ENCODE measurements at places on chromosomes 16 and 17. TPM values are rescaled to one million over a fixed set of nuclear protein-coding genes. Genes with fewer than 3 reads are reported as not detected.
A peak's percentile ranks its signal among the peaks of the same experiment; 100 is the strongest.

CCL7 gene
- polyA plus RNA-seq: not detected

CES3 gene
- 0.43 TPM for polyA plus RNA-seq

SLC47A2 gene
- polyA plus RNA-seq: not detected

GRCh38 chr16:82833378-82833993 is 206.7 kb downstream of the CDH13 start:
- H3K27ac ChIP-seq: no peak overlapping the region
- no peaks in the 10 kb centered on the region for H3K36me3 ChIP-seq
- H3K4me1 ChIP-seq: no peaks in the 10 kb centered on the region
- no peak overlapping the region for H3K4me3 ChIP-seq
- no peak for DNase-seq

DNA sequence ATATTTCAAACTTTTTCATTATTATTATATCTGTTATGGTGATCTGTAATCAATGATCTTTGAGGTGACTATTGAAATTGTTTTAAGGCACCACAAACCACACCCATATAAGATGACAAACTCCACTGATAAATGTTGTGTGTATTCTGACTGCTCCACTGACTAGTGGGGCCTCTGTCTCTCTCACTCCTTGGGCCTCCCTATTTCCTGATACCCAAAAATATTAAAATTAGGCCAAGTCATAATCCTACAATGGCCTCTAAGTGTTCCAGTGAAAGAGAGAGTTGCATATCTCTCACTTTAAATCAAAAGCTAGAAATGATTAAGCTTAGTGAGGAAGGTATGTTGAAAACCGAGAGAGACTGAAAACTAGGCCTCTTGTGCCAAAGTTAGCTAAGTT is 23.4 kb downstream of the CYLD start:
- no peak for DNase-seq
- H3K4me1 ChIP-seq: no peaks in the 10 kb centered on the region
- H3K36me3 ChIP-seq: no peaks in the 10 kb centered on the region

DNA sequence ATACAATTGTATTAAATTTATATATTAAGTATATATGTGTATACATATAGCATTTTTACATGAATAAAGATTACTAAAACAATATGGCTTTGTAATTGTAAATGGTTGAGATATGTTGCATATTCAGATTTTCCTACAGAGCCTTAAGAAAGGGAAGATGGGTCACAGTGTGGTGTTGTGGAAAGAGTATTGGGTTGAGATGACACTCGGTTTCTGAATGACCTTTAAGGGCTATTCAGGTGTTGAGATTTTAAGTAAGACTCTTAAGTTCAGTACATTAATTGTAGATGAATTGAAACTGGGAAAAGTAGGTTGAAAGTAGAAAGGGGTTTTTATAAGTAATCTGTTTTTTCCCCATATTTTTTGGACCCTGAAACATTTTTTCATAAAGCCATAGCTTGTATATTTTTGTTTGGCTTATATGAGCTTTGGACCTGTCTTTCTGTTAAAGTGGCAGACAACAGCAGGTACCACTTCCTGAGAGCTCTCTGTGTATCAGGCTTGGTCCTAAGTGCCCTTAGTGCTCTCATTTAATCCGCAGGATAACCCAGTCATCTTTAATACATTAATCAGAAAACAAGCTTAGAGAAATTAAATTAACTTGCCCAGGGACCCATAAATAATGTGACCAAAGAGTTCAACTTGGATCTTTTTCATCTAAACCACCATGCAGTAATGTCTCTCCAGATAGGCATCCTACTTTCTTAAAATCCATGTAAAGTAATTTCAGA is 48.5 kb upstream of the MRC2 start:
- peaks cover 100% of the 10 kb centered on the region for H3K36me3 ChIP-seq
- H3K27ac ChIP-seq: no peak overlapping the region
- H3K4me1 ChIP-seq: no peaks in the 10 kb centered on the region
- no peak for DNase-seq
- no peak overlapping the region for H3K4me3 ChIP-seq

GRCh38 chr17:38320482-38320881 is 23.3 kb downstream of the GPR179 start:
- H3K4me1 ChIP-seq: no peaks in the 10 kb centered on the region
- peak; percentile 52 for DNase-seq
- peaks cover 42% of the 10 kb centered on the region for H3K36me3 ChIP-seq
- no peak overlapping the region for H3K4me3 ChIP-seq
- no peak overlapping the region for H3K27ac ChIP-seq

GRCh38 chr17:29836643-29837042 is 93.4 kb downstream of the SSH2 start:
- H3K4me1 ChIP-seq: no peaks in the 10 kb centered on the region
- no peak overlapping the region for H3K4me3 ChIP-seq
- H3K27ac ChIP-seq: no peak overlapping the region
- no peaks in the 10 kb centered on the region for H3K27me3 ChIP-seq

DNA sequence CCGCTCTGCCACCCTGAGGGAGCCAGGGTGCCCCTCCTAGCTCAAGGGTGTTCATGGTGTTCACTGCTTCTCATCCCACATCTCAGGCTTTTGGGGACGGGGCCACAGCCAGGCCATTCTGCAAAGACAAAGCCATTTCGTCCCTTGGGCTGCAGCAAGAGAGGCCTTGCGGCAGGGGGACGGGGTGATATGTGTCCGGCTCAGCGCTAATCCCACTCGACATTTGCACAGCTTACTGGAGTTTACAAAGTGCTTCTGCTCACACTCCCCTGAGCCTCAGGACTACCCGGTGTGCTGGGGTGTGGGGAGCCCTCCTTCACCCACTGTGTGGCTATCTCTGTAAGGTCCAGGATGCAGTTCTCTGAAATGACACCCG is 84.3 kb downstream of the RTN4RL1 start:
- H3K36me3 ChIP-seq: no peaks in the 10 kb centered on the region
- no peak for DNase-seq
- H3K27ac ChIP-seq: peak overlapping the region; percentile 55
- H3K4me3 ChIP-seq: no peak overlapping the region
- no peaks in the 10 kb centered on the region for H3K27me3 ChIP-seq

DNA sequence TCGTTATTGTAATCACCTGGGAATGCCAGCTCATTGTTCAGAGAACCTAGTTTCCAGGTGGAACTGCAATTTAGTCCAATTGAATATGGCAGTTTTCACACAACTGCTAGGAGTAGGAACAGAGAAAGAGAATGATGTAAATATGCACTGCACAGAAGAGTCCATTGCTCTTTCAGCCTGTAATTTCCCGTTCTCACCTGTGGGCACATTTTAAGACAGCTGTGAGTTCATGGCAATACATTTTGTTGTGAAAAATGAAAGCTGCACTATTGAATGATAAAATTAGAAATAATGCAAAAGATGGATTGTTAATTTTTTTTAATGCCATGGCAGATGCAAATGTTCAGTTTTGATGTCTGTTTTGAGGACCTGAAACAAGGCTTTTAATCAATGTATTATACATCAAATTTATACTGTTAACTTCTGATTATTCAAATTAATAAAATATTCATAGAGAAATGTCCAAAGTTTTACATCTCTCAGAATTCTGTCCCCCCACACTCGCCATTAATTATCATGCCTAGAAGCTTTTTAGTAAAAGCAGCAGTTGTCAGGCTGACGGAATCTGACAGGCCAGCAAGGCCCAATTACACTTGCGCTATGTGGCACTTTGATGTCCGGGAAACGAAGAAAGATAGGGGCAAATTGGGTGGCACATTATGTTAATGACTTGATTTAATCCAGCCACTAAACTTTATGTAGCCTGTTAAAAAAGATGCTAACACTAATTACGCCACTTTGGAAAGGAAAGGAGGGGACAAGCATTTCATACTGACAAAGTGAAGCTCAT is 72.2 kb downstream of the RPGRIP1L start:
- no peaks in the 10 kb centered on the region for H3K36me3 ChIP-seq
- H3K4me3 ChIP-seq: no peak overlapping the region
- DNase-seq: no peak
- no peaks in the 10 kb centered on the region for H3K27me3 ChIP-seq
- no peaks in the 10 kb centered on the region for H3K4me1 ChIP-seq

DNA sequence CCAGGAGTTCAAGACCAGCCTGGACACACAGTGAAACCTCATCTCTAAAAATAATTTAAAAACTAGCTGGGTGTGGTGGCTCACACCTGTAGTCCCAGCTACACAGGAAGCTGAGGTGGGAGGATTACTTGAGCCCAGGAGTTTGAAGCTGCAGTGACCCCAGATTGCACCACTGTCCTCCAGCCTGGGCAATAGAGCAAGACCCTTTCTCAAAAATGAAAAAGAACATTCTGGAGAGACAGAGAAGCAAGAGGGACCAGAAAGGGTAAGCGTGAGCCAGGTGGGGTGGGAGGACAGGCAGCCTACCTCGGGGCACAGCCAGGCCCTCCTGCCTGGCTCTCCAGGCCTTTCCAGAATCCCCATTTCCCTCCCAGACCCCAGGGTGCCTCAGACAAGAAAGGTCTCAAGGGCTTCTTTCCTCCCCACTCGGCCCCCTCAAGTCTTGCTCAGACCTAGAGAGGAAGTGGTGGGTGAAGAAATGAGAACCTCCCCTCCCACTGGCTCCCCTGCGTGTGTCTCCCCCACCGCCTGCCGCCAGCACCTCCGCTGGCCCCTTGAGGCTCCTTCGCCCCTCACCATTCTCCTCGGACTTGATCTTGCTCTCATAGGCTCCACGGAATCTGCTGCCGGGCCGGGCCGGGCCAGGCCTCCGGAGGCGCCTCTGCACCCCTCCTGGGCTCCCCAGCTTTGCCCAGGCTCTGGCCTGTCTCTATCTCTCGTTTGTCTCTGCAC is 503 bp downstream of the C16orf54 start:
- H3K27me3 ChIP-seq: no peaks in the 10 kb centered on the region
- H3K4me1 ChIP-seq: peaks cover 61% of the 10 kb centered on the region
- H3K4me3 ChIP-seq: peak overlapping the region; percentile 98

GRCh38 chr16:70512456-70512855 is 10.9 kb downstream of the COG4 start:
- H3K27me3 ChIP-seq: no peaks in the 10 kb centered on the region
- DNase-seq: no peak
- H3K27ac ChIP-seq: no peak overlapping the region
- peaks cover 99% of the 10 kb centered on the region for H3K36me3 ChIP-seq
- no peak overlapping the region for H3K4me3 ChIP-seq

DNA sequence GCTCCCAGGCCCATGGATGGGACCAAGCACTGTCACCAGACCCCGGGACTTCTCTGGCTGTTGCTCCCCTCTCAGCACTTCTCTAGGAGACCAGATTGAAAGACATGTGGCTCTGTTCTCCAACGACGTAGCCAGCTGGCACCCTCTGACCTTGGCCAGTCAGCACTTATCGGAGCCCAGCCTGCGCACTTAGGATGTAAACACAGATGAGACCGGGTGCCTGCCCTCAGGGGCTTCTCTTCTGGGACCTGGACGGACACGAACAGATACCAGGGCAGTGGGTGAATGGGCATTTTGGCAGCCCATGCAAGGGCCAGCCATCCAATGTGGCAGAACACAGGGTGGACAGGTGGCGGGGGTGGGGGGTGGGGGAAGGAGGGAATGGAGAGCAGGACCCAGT is 6.6 kb downstream of the ZDHHC1 start:
- no peak overlapping the region for H3K27ac ChIP-seq
- no peak overlapping the region for H3K4me3 ChIP-seq
- H3K27me3 ChIP-seq: no peaks in the 10 kb centered on the region
- DNase-seq: no peak
- H3K36me3 ChIP-seq: no peaks in the 10 kb centered on the region

GRCh38 chr16:81545470-81546250 is 101.1 kb downstream of the CMIP start:
- H3K27ac ChIP-seq: no peak overlapping the region
- no peak overlapping the region for H3K4me3 ChIP-seq
- peak; percentile 63 for DNase-seq

- H3K36me3 ChIP-seq: peaks cover 12% of the 10 kb centered on the region
- H3K27me3 ChIP-seq: no peaks in the 10 kb centered on the region
- DNase-seq: no peak
Observed at GRCh38 chr16:21959050-21959449, 5.9 kb downstream of the UQCRC2 start.

DNA sequence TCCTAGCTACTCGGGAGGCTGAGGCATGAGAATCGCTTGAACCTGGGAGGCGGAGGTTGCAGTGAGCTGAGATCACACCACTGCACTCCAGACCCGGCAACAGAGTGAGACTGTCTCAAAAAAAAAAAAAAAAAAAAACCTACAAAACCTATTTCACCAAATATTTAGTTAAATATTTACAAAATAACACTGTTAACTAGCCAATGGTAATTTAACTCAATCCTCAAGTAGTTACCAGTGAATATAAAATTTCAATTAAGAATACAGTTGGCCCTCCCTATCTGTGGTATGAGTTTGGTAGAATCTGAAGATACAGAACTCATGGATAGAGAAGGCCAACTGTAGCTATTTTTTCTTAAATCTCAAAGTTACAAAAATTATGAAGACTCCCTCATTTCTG is 247.4 kb downstream of the SOX9 start:
- no peak overlapping the region for H3K27ac ChIP-seq
- no peaks in the 10 kb centered on the region for H3K36me3 ChIP-seq
- peaks cover 18% of the 10 kb centered on the region for H3K27me3 ChIP-seq

- H3K4me3 ChIP-seq: peak overlapping the region; percentile 24
- peaks cover 33% of the 10 kb centered on the region for H3K4me1 ChIP-seq
- DNase-seq: peak; percentile 94
- H3K27ac ChIP-seq: peak overlapping the region; percentile 65
- H3K27me3 ChIP-seq: peaks cover 8% of the 10 kb centered on the region
- no peaks in the 10 kb centered on the region for H3K36me3 ChIP-seq
Observed at GRCh38 chr16:66270333-66270927, 96.1 kb upstream of the CDH5 start.

GRCh38 chr17:81345228-81346089 is 49.8 kb upstream of the BAHCC1 start:
- peak overlapping the region; percentile 92 for H3K27ac ChIP-seq
- H3K4me1 ChIP-seq: peaks cover 87% of the 10 kb centered on the region
- no peaks in the 10 kb centered on the region for H3K36me3 ChIP-seq
- peak; percentile 93 for DNase-seq
- H3K4me3 ChIP-seq: peak overlapping the region; percentile 63

DNA sequence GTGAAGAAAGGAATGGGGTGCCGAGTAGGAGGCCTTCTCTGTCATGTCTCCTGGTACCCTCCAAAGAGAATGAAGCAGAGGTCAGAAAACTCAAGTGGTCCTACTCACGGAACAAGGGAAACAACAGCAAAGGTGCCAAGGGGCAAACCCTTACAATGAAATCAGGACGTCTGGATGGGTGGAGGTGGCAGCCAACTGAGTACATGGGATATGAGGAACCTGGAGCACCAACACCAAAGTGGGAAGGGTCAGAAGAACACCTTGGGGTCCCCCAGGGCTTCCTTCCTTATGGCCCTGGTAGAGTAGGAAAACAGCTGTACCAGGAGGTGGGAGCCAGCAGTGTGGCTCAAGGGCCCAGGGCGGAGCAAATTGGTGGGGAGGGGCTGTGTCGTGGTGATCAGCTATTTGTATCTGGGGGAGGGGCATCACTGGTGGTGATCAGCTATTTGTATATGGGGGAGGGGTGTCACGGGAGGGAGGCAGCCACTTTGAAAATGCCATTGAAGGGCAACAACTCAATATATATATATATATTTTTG is 643 bp downstream of the HIGD1B start:
- no peaks in the 10 kb centered on the region for H3K4me1 ChIP-seq
- H3K36me3 ChIP-seq: peaks cover 36% of the 10 kb centered on the region
- no peaks in the 10 kb centered on the region for H3K27me3 ChIP-seq
- DNase-seq: no peak
- H3K4me3 ChIP-seq: no peak overlapping the region

GRCh38 chr17:68290268-68290954 is 516 bp downstream of the SLC16A6 start:
- H3K4me3 ChIP-seq: peak overlapping the region; percentile 67
- H3K27me3 ChIP-seq: peaks cover 24% of the 10 kb centered on the region
- DNase-seq: peak; percentile 91
- H3K27ac ChIP-seq: peak overlapping the region; percentile 99
